ENCODE measurements at places on chromosomes 7 and 10.
A peak's percentile ranks its signal among the peaks of the same experiment; 100 is the strongest.

DNA sequence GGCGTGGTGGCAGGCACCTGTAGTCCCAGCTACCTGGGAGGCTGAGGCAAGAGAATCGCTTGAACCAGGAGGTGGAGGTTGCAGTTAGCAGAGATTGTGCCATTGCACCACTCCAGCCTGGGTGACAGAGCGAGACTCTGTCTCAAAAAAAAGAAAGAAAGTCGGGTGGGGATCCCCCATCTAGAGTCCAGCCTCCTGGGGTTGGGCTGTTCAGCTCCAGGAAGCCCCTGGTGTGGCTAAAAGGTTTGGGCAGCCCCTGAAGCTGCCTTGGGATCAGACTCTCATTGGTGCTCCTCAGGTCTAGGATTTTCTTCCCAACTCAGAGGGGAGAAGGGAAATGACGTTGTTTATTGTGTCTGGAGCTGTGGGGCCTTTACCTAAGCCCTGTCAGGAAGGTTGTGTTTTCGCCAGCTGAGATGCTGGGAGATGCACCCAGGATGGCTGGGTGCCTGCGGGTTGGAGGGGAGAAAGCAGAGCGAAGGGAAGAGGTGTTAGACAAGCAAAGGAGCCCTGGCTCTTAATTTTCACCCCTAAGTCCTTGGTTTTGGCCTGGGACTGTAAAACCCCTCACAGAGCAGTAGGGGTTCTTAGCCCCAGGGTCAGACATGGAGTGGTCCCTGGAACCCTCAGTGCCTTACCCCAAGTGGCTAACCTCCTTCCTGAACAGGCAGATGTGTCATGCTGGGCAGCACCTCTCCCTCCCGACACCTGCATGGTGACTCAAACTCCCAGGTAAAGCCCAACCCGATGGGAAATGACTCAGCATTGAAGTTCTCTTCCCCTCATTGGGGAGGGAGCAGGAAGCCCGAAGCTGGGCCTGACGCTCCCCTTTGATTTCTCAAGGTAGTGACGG is 21.1 kb downstream of the PLAU start:
- DNase-seq = no peak

- DNase-seq = no peak
Measured at GRCh38 chr10:16779384-16779915, 37.8 kb downstream of the RSU1 start.

DNA sequence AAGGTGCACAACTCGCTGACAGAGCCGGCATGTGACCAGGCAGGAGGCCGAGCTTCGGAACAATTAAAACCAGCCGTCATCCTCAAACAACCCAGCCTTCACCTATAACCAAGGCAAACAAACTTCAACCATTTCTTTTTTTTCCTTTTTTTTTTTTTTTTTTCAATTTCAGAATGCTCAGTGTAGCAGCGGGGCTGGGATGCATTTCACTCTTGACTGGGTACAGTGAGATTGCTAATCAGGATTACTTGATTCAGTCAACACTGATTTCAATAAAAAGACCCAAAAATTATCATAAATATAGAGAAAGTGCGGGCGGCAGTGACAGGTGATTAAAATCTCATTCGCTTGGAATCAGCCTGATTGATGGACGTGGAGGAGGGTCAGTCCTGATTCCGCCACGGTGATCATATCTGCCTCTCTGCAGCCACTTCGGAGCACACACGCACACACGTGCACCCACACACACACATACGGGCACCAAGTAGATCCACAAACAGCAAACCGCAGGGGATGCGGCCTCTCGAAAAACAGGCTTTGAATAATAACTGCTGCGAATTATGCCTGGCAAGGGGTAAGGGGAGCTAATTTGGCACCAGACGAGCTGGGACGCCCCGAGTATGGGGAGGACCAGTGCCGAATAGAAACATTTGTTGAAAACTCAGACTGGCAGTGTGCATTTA is 31.2 kb downstream of the EBF3 start:
- DNase-seq = no peak

DNA sequence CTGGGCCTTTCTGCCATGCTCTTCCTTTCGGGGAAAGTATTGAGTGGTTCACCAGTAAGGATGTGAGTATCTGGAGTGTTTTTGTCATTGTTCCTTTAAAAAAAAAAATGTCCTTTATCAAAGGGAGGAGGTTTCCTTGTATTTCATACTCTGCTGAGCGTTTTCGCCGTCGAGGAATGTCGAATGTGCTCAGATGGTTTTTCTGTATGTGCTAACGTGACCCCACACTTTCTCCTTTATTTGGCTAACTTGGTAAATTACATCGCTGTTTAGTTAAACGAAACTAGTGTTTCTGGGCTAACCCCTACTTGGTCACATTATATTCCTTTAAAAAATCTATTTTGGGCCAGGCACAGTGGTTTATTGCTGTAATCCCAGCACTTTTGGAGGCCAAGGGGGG is 45.9 kb downstream of the INPP5A start:
- DNase-seq = no peak

DNA sequence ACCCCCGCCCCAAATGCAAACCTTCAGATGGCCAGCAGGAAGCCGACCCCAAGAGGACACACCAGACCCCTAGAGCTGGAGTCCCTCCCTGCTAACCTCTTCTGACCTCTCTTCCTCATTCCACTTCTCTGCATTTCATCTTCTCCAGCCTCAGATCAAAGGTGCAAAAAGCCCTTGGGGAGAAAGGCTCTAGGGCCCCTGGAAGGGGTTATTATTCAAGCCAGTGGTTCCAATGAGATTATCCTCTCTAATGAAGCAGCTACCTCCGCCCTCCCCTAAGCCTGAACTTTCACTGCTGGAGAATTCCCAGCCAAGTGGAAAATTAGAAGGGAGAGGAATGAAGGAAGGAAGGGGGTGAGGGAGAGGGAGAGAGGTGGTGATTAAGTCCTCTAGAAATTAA is 343.9 kb downstream of the PLXNA4 start:
- no peak for DNase-seq

DNA sequence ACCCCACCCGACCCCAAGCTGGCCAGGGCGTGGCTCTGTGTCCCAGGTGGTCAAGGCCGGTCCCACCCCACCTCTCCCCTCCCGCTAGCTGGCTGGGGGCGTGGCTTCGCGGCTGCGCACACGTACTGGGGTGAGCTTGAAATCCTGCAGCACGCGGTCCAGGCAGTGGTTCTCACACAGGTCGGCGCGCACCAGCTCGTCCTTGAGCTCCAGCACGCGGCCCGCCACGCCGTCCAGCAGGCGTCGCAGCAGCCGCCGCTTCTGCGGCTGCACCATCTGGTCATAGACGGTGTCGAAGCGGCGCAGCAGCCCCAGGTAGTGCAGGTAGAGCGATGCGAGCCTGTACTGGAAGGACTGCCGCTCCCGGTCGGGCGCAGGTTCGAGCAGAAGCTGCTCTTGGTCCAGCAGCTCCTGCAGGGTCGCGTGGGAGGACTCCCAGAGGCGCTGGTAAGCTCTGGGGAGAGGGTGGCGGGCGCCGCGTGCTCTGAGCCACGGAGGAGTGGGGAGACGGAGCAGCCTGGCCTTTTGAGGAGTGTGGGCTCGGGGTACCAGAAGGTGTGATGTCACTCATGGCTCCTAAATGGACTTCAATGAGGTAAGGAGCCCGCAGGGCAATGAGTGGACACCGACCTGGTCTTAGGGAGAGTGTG is 5.8 kb downstream of the H2BK1 start:
- no peak for DNase-seq

DNA sequence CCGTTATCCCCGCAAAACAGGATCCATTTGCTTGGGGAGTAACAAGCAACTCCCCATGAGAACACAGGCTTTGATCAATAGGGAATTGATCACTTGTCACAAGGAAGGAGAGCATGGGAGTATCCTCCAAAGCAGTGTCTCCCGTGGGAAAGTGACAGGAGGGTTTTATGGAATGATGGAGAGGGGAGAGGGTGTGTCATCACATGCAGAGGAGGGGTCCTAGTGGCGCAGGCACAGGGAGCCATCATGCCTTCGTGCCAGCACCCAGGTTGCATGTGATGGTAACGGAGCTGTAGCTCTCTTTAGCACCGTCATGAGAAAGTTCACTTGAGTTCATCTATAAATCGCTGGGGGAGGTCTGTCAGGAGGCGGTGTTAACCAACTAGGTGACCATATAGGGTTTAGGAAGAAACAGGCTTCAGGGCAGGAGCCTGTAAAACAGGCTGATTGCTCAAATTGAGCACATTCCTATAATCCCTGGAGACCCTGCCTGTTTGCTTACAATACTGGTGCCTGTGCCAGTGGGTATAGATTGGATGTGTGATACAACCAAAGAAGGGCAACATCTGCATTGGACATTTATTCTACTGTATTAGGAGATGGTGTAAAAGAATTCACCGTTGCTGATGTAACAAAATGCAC is 428.5 kb downstream of the GALNT17 start:
- no peak for DNase-seq

DNA sequence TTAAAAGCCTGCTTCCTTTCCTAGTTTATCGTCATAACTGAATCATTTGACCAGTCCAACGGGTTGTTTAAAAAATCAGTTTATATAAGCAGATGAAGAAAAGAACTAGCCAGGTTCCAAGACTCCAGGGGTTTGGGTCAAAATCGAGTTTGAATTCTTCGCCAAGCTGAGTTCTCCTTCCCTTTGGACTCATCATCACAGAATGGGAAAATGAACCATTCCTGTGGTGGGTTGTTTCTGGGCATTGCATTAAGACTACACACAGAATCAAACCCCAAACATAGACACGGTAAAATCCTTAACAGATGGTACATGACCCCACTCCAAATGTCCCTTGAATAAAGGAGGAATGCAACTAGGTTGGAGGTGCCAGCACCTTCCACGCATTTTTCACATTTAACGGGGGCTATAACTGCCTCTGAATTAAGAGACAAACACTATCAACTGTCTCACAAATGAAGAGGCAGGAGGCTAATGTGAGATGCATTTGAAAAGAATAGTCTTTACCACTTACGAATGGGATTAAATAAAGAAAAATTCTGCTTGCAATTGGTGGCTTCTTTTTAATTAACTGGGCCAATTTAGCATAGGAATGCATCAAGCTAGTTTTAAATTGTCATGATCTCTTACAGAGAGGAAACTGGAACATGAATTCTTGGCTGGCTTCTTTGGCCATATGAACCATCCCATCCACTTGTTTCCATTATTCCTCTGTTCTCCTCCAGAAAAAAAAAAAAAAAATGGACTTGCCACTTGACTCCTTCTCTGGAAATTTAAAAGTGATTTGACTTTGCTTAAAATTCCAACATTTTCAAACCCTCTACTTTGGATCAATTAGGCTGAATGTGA is 61.1 kb downstream of the CHST15 start:
- DNase-seq = no peak

- no peak for DNase-seq
Measured at GRCh38 chr10:119116326-119116951, 12.5 kb downstream of the DENND10 start.

- DNase-seq = no peak
Measured at GRCh38 chr10:124708922-124709520, 35.2 kb downstream of the FAM53B start.

DNA sequence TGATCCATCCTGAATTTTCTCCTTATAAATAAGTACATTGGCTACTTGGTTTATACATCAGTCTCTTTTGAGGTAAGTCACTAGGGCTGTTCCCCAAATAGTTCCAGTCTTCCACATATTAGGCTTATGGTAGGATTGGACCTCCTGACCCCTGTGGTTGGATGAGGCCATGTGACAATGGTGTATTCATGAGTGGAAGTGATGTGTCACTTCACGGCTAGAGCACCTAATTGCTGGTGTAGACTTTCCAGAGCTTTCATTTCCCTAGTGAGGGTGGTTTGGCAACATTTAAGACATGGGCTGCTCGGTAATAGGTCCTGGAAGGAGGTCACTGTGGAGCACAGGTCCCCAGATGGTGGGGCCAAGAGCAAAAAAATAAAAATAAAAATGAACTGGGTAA is 141.2 kb upstream of the ABCB5 start:
- DNase-seq = peak; percentile 9

DNA sequence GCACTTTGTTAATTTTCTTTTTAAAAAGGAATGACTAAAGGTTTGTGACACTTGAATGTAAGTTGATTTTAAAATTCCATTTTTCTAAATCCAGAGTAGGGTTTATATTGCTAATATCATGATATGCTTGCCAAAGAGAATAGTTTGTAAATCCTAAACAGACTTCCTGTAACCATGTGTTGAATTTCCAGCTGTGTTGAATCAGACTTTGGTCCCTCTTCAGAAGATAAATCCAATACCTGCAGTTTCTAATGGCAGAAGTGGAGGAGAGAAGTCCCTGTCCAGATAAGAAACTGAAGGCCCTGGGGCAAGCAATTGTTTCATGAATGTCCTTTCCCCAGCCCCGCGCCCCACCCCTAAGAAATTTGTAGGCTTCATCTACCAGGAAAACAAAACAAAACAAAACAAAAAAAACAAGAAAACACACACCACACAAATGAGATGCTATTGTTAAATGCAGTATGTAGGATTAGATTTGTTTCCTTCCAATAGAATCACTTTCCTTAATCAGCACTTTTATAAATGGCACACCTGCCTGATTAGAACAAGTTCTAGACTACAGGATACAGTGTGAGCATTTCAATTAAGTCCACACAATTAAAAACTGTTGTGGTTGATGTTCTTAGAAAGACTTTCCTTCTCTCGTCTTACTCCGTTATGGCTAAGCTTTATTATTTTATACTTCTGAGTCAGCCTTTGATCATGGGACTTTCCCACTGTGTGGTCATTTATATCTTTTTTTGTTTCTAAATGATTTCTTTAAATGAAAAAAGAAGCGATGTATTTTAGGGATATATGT is 122.8 kb downstream of the KAT6B start:
- DNase-seq = peak; percentile 39

DNA sequence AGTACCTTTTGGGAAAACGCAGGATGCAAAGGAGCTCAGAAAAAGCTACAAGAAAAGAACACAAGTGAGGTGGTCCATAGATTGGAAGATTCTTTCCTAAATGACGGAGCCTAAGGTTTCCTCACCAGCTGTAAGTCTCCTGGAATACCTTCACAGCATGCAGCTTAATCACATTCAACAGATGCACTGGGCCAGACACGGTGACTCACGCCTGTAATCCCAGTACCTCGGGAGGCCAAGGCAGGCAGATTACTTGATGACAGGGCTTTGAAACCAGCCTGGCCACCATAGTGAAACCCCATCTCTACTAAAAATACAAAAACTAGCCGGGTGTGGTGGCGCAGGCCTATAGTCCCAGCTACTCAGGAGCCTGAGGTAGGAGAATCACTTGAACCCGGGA is 228.7 kb downstream of the FRMD4A start:
- DNase-seq = peak; percentile 61

DNA sequence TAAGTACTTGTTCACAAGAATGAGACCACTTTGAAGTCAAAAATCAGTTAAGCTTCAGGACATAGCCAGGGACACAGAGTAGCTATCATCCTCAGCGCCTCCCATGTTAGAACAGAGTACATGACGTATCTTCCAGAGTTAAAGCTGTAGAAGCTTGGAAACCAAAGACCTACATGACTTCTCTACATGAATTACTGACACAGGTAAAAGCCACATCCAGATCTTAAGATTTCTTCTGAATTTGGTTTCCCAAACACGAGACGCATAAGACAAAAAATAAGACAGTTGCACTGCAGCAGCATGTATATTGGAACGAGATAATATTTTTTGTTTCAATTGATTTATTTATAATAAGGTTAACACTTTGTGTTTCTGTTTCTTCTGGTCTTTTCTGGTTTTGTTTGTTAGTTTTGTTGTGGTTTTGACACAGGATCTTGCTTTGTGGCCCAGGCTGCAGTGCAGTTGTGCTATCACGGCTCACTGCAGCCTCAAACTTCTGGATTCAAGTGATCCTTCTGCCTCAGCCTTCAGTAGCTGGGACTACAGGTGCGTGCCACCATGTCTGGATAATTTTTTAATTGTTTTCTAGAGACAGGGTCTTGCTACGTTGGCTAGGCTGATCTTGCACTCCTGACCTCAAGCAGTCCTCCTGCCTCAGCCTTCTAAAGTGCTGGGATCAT is 10.2 kb upstream of the EPC1 start:
- DNase-seq = no peak

- no peak for DNase-seq
Measured at GRCh38 chr7:3201306-3201705, 99.7 kb upstream of the SDK1 start.

All from fibroblast of lung (primary cell).